Thymus (tissue), 14 donors: ENCODE measurements at places on chromosomes 12 and 14. TPM values are rescaled to one million over a fixed set of nuclear protein-coding genes. Genes with fewer than 3 reads are reported as not detected.

DNA sequence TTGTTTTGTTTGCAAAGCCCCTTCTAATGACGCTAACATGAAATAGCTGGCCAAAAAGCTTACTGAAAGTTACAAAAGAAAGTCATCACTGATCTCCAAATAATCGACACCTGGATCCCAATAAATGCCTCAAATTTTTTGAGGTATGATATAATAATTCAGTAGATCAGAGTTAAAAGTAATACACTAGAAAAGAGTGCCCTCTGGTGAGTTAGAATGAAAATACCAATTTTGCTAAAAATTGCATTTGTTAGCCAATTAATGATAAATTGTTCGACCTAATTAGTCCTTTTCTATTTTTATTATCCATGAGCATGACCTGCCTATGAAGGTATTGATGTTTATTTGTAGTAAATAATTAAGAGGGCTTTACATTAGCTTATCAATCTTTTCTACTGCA, 78.6 kb downstream of the CEP128 start:
- peaks cover 14% of the 10 kb centered on the region for H3K36me3 ChIP-seq
- no peak overlapping the region for H3K27ac ChIP-seq
- H3K27me3 ChIP-seq = no peaks in the 10 kb centered on the region
- DNase-seq = no peak
- H3K4me3 ChIP-seq = no peak overlapping the region

- H3K4me3 ChIP-seq = peak overlapping the region; percentile 60
- DNase-seq = peak; percentile 71
- H3K36me3 ChIP-seq = peaks cover 4% of the 10 kb centered on the region
- peaks cover 7% of the 10 kb centered on the region for H3K4me1 ChIP-seq
Measured at GRCh38 chr12:132083941-132084620, 60.0 kb downstream of the DDX51 start.

Gene C14orf132
- 4.3 TPM for polyA plus RNA-seq

DNA sequence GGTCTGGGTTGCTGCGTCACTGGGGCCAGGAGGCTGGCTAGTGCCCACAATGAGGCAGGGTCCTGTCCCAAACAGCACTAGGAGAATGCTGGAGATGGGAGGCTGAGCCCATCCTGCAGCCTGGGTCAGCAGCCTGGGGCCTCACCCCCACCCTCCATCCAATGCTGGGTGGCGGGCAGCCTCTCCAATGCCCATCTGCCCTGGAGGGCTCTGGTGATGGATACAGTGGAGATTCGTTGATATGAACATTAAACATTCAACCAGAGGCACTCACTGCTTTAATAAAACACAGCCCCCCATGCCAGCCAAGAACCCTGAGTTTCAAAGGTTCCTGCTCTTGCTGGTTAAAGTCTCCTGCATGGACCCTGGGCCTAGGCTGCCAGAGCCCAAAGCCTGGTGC, 19.5 kb upstream of the HHIPL1 start:
- peaks cover 21% of the 10 kb centered on the region for H3K27me3 ChIP-seq
- H3K27ac ChIP-seq = no peak overlapping the region
- H3K4me3 ChIP-seq = no peak overlapping the region
- no peaks in the 10 kb centered on the region for H3K36me3 ChIP-seq
- no peaks in the 10 kb centered on the region for H3K4me1 ChIP-seq

- H3K27me3 ChIP-seq = no peaks in the 10 kb centered on the region
- DNase-seq = no peak
- no peaks in the 10 kb centered on the region for H3K4me1 ChIP-seq
- H3K4me3 ChIP-seq = no peak overlapping the region
Measured at GRCh38 chr12:115320451-115320850, 636.5 kb upstream of the TBX3 start.

Gene AP5M1
- 13.2 TPM for polyA plus RNA-seq

DNA sequence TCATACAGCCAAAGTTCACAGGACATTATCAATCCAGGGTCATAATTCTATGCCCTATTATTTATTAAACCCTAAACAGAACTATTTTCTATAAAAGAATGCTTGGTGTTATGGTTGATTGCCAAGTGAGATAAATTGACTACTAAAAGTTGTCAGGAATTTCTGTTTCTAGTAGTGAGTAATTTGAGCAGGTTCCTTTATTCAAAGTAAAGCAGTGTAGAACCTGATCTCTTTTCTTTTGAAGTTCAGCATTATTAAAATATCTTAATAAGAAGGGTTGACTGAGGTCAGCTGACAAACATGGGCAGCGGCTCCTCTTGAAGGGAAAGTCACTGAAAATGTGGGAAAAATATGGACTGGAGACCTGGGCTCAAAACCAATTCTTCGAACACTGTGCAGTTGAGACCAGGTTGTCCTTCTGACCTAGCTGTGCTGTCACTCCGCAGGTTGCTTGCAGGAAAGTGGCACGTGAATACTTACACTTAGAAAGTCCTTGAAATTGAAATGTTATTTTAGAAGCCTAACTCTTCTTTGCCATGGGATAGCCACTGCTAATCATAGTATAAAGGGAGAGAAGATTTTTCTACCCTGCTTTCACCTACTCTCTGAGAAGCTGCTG, 141.0 kb downstream of the RASSF9 start:
- no peaks in the 10 kb centered on the region for H3K36me3 ChIP-seq
- H3K27me3 ChIP-seq = no peaks in the 10 kb centered on the region
- H3K4me3 ChIP-seq = no peak overlapping the region
- H3K27ac ChIP-seq = no peak overlapping the region
